ENCODE measurements at places on chromosomes 2 and 18.

- DNase-seq: no peak
Measured at GRCh38 chr2:237859533-237860272, at the start of gene RAMP1. TSS of gene RAMP1 (plus strand) at chr2:237859623. CDS start at chr2:237859676, 53 bp downstream.

DNA sequence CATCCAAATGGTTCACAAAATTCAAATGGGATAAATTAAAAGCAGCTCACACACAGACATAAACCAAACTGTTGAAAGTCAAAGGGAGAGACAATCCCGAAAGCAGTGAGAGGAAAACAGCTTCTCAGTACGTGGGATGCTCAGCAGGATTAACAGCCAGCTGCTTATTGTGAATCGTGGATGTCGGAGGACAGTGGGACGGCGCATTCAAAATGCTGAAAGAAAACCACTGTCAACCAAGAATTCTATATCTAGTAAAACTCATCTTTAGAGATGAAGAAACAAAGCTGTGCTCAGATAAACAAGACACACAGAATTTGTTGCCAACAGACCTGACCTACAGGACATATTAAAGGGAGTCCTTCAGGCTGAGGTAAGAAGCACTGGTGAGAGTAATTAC is 102.9 kb downstream of the NFATC1 start:
- no peak for DNase-seq

GRCh38 chr18:12744103-12744502 is 41.3 kb downstream of the PSMG2 start:
- peak; percentile 48 for DNase-seq

DNA sequence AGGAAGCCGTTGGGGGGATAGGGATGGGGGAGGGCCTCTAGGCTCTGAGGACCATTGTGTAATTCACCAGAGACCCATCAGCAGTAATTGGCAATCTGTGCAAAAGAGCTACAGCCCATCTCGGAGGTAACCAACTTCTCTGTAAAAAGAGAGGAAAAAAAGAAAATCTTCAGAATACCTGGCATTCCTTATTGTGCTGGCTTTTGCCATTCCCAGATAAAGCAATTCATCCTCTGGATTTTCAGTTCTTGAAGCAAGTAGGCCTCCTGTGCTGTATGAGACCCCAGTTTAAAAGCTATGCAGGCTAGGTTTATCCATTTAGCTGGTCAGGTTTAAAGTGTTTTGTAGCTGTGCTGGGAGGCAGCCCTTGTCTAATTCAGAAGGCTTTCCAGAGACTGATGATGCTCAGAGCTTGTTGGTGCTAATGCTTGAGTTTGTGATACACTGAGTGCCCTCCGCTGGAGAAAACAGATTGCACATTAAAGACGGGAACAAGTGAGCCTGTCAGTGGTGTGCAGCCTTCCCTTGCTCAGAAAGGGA is at the start of gene LRRTM4:
Gene LRRTM4 (minus strand): TSS at position 446 of the 540 bp plus-strand sequence.
- no peak for DNase-seq

GRCh38 chr2:102520009-102520408 is 47.0 kb downstream of the SLC9A4 start:
- peak; percentile 7 for DNase-seq

DNA sequence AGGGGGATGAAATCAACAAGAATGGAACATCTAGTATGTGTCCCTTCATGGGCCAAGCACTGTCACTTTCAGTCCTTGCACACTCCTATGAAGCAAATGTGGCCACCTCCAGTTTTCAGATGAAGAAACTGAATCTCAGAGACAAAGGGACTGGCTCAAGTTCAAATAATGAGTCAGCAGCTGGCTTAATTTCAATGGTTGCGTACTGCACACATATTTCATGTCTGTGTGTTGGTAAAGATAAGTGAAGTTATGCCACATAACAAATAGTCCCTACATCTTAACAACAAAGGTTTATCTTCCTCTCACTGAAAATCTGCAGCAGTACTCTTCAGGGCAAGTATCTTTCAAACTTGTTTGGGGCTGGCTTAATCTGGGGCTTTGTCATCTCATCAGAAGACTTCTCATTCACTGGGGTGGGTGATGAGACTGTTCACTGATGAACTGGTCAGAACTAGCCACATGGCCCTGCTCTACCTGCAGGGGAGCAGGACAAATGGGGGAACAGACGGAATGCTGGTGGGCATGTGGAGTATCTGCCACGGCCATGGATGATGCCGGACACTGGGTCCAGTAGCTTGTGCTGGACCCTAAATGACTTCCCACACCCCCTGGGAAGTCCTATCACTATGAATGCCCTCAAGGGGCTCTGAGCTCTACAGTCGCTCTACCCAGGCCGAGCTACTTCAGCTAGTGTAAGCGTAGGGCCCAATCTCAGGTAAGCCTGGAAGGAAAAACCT is 263.2 kb downstream of the CYP26B1 start:
- DNase-seq: no peak

DNA sequence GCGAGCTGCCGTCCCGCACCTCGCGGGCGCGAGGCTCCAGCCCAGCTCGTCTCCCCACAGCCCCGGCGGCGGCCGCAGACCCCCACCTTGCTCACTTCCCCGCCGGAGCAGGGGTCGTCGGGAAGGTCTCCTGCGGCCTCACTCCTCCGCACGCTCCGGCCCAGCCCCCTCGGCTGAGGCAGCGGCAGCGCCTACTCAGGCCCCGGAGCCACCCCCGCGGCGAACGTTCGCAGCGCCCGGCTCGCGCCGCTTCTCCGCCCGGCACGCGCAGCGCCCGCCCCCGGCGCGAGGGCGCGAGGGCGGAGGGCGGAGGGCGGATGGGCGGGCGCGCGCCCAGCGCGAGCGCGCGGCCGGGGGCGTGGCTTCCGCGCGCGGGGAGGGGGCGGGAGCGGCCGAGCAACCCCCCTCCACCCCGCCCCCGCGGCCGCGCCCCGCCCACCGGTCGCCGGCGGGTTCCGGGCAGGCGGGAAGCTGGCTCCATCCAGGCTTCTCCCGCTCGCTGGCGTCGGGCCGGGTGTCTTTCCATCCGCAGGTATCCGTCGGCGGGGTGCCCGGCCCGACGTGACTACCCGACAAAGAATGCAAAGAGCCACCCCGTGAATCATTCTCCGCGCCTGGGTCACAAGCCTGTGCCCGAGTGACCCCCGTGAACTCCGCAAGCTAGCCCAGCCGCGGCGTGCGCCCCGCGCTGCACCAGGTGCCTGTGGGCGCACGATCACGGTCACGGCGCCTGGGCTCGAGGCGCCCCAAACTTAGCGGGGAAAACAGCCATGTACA is at the start of gene DTNB:
Gene DTNB (minus strand): TSS at position 278 of the 777 bp plus-strand sequence. CDS start 20,917 bp downstream, outside the sequence.
- peak; percentile 81 for DNase-seq

GRCh38 chr18:39781565-39781964 is 2173.5 kb upstream of the PIK3C3 start:
- no peak for DNase-seq

DNA sequence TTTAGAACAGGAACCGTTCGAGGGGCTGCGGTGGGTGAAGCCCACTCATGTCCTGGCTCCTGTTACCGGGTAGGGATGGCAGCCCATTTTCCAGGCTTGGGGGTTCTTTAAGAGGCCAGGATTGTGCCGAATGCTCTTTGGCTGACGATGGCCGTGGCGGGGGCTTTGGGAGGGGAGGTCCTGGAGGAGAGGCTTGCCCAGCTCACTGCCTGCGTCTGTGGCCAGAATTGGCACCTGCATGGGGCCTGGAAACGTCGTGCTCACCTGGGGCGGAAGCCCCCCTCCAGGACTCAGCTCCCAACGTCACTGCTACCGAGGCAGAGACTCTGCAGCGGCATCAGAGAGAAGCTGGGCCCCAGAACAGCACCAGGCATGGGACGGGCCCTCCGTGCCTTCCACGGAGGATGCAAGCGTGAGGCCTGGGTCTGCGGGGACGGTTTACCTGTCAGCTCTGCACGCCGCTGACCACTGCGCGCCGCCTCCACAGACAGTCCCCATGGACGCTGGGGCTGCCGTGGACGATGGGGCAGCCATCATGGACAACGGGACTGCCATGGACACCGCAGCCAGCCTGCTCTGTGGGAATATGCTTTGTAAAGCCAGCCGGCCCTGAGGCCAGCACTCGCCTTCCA is 82.9 kb downstream of the NFATC1 start:
- no peak for DNase-seq

GRCh38 chr2:236405357-236405756 is 141.2 kb upstream of the ASB18 start:
- DNase-seq: no peak

- DNase-seq: no peak
Measured at GRCh38 chr2:53859206-53860181, at the start of gene GPR75. TSS of gene GPR75 (minus strand) at chr2:53859967. CDS start at chr2:53854756, 5,211 bp downstream.

- DNase-seq: no peak
Measured at GRCh38 chr2:239331560-239331959, 69.3 kb downstream of the HDAC4 start.

DNA sequence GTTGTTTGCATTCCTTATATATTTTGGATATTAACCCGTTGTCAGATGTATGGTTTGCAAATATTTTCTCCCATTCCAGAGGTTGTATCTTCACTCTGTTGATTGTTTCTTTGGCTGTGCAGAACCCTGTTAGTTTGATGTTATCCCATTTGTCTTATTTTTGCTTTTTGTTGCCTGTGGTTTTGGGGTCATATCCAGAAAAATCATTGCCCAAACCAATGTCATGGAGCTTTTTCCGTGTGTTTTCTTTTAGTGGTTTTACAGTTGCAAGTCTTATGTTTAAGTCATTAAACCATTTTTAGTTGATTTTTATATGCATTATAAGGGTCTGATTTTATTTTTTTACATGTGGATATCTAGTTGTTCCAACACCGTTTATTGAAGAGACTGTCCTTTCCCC is 35.8 kb downstream of the PPIG start:
- DNase-seq: no peak

- no peak for DNase-seq
Measured at GRCh38 chr2:49616800-49617199, 462.5 kb upstream of the FSHR start.
